ENCODE measurements at places on chromosomes 12 and 14. TPM values are rescaled to one million over a fixed set of nuclear protein-coding genes. Genes with fewer than 3 reads are reported as not detected.

SLC25A47 gene
- total RNA-seq: not detected

TGM1 gene
- 3.4 TPM for total RNA-seq

SPRING1 gene
- 36.1 TPM for total RNA-seq

TCL1A gene
- not detected for total RNA-seq

MYO1A gene
- 4.2 TPM for total RNA-seq

IAPP gene
- not detected for total RNA-seq

All from activated T-helper 2 cell treated with anti-CD3 and anti-CD28 coated beads, Interferon-gamma antibody, Interleukin-2, Interleukin-4, amounts not matched to agents 10 μg/mL and 5 μg/mL and 100 μg/mL, durations not matched to agents 14 hours and 24 hours and 36 hours (primary cell).